ENCODE measurements at places on chromosomes 2 and 18.

DNA sequence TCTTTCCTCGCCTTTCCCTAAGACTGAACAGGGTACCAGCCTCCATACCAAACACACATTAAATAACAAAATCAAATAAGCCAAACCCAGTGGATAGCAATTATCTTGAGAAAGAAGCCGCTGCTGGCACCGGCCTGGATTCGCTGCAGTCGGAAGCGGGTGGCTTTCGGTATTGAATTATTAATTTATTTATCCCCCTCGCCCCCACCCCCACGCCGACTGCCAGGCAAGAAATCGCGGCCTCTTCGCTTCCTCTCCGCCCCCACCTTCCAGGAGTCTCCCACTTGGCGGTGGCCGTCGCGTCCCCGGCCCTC lies 370 bp upstream of the ZNF804A start:
- DNase-seq = no peak

- DNase-seq = no peak
These were observed 21.2 kb upstream of the AFF3 start for GRCh38 chr2:100163605-100164004.

- DNase-seq = no peak
These were observed 7.8 kb upstream of the ARMC9 start for GRCh38 chr2:231190531-231191197.

GRCh38 chr18:53864770-53865169 lies 359.7 kb downstream of the MBD2 start:
- no peak for DNase-seq

DNA sequence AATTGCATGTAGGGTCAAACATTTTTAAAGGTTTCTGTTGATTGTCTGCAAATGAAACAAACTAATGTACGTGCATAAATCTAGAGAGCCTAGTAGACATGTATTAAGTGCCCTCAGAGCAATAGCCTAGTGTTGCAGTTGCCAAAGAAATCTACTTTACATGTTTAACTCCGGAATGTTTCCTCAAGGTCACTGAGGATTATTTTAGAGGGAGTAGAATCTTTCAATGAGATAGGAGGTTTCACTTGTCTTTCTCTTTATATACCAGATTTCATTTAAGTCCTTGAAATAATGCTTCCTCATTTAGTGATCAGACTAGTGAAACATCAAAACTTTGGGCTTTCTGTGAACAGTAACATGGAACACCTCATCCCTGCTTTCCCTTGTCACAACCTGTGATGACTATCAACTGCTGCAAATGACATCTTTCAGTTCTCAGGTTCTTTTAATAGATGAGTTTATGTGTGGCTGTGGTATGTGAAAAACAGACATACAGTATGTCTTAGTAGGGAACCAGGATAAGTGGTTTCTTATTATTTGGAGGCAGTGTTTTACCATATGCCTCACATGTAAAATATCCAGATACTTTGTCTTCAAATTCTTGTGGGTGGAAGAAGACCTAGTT lies 5.5 kb downstream of the UBE2E3 start:
- no peak for DNase-seq

DNA sequence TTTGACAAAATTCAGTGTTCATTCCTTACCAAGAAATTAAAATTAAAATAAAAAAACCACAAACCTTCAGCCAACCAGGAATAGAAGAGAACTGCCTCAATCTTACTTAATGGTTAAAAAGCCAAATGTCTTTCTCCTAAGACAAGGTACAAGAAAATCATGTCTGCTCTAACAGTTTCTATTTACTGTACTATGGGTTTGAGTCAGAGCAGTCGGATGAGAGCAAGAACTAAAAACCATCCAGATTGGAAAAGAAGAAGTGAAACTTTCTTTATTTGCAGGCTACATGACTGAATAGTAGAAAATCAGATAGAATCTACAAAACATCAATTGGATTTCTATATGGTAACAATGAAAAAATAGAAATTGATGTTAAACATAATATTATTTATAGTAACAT lies 555.5 kb upstream of the TNP1 start:
- DNase-seq = no peak

- no peak for DNase-seq
These were observed 470.1 kb upstream of the HS6ST1 start for GRCh38 chr2:128788636-128789220.

DNA sequence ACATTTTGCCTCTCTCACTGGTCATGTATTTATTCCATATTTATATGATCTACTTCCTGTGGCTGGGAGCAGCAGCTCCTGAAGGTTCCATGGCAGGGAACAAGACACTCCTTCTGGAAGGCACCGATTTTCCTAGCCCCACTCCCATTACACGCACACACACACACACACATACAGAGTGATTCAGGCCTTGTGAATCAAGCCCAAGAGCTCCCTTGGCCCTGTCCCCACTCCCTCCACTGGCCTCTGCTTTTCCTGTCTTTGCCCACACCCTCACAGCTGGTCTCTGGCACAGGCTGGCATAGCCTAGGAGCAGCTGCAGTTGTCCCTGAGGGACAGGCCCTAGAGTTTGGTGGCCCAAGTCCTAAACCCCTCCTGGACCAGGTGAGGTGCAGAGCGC lies 201.7 kb downstream of the NAPG start:
- DNase-seq = no peak

GRCh38 chr2:6885968-6886367 lies 8.4 kb downstream of the RSAD2 start:
- DNase-seq = no peak

DNA sequence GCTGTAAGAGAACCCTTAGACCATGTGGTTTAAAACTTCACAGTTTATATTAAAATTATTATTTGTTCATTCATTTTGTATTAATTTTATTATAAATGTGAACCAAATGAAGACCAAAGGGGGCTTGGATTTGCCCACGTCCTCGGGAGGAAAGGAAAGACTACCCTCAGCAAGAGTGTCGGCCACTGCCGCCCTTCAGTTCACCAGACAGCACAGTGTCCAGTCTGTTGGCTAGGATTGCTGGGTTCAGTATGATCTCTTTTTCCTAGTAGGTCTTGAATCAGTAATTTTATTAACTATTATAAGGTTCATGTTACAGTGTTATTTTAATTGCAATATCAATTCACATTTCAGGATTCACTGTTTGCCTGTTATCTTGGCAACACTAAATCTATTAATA lies 78.2 kb upstream of the CHRNA1 start:
- DNase-seq = no peak

DNA sequence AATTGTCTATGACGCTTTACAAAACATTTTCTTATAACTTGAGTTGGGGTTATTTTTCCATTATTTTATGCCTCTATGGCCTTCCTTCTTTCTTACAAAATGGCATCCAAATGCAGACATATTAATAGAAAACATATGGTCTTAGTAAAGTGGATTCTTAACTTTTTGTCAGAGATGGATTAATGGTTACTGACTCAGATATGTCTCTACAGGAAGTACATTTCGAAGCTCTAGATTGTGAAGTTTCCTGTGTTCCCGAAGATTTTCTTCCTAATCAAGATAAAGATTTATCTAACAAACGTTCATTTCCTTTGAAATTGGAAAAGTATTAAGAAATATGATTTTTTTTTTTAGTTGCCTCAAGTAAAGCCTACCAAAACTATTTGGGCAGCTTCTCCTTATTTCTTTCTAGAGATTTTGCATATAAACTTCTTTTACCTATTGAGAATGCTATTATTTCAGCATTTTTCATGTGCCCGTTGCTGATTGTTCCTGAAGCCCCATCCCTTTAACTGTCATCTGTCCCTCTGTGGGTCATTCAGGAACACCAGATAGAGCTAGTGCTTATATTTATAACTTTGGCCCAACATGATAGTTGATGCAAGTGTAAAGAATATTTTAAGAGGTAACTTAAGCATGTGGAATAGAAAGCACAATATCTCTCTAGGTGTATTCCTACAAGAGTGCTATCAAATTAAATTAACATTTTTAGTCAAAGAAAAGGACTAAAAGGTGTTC lies 498.0 kb downstream of the CCDC85A start:
- no peak for DNase-seq

- no peak for DNase-seq
These were observed 26.7 kb downstream of the PDCL3 start for GRCh38 chr2:100589527-100589926.

GRCh38 chr18:44887227-44887631 lies 206.5 kb downstream of the SETBP1 start:
- DNase-seq = peak; percentile 36

GRCh38 chr2:36513661-36514060 lies 84.3 kb downstream of the FEZ2 start:
- DNase-seq = no peak

- DNase-seq = no peak
These were observed 196.1 kb downstream of the CPS1 start for GRCh38 chr2:210752532-210752931.

GRCh38 chr2:151193576-151193975 lies 68.1 kb downstream of the RBM43 start:
- DNase-seq = no peak

DNA sequence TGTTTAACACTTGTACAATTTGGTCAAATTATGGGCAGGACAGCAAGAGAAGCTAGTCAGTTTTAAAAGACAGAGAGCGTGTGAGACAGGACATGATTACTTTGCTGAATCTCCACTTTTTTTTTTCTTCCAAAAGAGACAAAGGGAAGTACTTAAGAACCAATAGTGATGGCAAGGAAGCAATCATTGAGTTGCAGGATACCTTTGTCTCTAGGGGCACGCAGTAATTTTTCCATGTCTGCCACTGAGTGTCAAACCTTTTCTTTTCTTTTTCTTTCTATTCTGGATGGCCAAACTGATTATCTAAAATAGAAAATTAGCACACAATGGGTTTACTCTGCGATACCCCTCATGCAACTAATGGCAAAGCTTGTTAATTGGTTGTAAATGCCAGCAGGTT lies 533.0 kb downstream of the PLCL1 start:
- DNase-seq = no peak

- no peak for DNase-seq
These were observed 48.0 kb upstream of the RAB1A start for GRCh38 chr2:65177751-65178442.

DNA sequence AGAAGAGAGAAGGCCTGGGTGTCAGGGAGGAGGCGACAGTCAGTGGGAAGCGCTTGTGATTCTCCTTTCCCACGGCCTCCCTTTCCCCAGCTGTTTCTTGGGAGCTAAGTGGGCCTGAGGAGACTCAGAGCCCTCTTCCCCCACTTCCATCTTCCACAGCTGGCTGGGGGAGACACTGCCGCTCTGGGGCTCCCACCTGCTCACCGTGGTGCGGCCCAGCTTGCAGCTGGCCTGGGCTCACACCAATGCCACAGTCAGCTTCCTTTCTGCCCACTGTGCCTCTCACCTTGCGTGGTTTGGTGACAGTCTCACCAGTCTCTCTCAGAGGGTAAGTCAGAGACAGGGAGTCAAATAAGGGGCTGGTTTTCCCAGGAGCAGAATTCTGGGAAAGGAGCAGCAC lies 7.1 kb downstream of the TMEM214 start:
- no peak for DNase-seq

DNA sequence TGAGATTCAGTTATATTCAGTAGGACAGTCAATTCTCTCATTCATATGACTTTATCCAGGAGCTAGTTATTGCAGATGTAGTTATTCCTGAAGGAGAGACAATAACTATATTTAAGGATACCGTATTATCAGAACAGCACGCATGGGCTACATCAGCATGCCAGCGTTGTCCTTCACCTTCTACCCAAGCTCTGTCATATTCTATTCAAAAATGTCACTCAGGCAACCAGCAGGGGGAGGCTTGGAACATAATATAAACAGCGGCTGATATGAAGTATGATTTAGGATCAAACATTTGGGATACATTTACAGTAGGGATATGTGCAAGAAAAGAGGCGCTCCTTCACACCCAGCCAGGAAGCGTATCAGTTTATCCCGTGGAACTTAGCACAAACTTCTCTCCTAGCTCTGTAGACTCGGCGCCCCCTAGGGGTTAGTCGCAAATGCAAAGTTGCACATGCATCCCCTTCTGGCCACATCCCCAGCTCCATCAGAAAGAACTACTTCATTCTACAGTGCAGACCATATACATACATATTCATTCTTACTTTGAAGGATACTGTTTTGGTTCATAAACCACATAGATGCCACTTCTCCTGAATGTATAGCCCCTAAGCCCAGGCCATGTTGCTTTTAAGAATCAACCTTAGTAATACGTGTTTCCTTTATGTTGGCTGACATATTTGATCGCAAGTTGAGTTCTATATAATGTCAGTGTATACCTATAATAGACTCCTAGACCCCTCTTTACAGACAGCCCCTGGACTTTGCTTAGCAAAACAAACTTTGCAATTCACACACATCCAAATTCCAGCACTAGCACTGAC lies 759.4 kb downstream of the ADCYAP1 start:
- peak; percentile 11 for DNase-seq

DNA sequence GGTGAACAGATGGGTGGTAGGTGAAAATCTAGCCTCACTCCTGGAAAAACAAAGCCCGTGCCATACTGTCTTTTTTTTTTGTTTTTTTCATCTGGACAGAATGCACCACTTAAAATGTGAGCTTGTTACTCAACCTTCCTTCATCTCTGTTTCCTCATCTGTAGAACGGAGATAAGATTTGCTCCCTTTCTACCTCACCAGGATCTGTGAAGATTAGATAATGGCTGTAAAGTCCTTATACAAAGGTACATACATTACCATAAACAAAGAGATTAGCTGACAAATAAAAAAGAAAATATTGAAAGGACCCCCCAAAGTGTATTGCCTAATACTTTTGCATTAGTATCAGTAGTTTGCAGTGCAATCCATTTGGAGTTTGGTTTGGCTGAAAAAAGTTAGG lies 75.4 kb upstream of the ZEB2 start:
- no peak for DNase-seq

GRCh38 chr2:159900343-159900742 lies 102.3 kb upstream of the CD302 start:
- no peak for DNase-seq

- DNase-seq = no peak
These were observed 322.6 kb downstream of the PRKCE start for GRCh38 chr2:45974056-45974455.

GRCh38 chr2:96906729-96907114 lies 36.8 kb upstream of the SEMA4C start:
- no peak for DNase-seq

Measured in activated naive CD4-positive, alpha-beta T cell treated with anti-CD3 and anti-CD28 coated beads, Interleukin-2, amount 50 U/mL, for 16 hours (primary cell).